T-helper 22 cell (primary cell): ENCODE measurements at places on chromosomes 3 and 15.
A peak's percentile ranks its signal among the peaks of the same experiment; 100 is the strongest.

DNA sequence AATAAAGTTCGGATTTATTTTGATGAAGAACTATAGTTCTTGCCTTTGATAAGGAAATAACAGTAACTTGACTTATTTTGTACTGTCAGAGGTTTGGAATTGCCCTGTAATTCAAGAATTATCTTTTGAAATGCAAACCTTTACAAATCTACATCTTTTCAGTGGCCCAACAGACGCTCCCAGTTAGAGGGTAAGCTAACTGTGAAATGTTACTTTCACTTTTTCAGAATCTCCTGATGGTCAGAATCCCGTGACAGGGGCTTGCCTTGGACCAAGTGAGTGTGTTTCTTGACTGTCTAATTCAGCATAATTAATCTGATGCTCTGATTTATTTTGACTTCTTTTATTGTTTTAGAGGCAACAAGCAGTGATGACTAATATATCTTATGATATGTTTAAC, 262.5 kb downstream of the PLOD2 start:
- DNase-seq, result no peak

GRCh38 chr3:70038693-70039092, 39.2 kb downstream of the SAMMSON start:
- no peak for DNase-seq

- no peak for DNase-seq
Observed at GRCh38 chr3:149971403-149972075, 844 bp upstream of the PFN2 start.

DNA sequence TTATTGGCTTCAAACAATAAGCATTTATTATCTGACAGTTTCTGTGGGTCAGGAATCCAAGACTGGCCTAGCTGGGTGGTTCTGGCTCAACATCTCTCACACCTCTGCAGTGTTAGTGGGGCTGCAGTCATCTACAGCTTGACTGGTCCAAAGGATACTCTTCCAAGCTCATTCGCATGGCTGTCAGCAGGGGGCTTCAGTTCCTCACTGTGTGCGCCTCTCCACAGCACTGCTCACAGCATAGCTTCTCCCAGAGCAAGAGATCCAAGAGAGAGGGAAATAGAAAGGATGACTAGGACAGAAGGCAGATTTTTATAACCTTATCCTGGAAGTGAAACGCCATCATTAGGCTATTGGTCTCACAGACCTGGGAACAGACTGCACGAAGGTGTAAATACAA, 64.2 kb downstream of the MAGI1 start:
- DNase-seq, result no peak

- no peak for DNase-seq
Observed at GRCh38 chr3:50212502-50212901, 7.4 kb downstream of the SLC38A3 start.

DNA sequence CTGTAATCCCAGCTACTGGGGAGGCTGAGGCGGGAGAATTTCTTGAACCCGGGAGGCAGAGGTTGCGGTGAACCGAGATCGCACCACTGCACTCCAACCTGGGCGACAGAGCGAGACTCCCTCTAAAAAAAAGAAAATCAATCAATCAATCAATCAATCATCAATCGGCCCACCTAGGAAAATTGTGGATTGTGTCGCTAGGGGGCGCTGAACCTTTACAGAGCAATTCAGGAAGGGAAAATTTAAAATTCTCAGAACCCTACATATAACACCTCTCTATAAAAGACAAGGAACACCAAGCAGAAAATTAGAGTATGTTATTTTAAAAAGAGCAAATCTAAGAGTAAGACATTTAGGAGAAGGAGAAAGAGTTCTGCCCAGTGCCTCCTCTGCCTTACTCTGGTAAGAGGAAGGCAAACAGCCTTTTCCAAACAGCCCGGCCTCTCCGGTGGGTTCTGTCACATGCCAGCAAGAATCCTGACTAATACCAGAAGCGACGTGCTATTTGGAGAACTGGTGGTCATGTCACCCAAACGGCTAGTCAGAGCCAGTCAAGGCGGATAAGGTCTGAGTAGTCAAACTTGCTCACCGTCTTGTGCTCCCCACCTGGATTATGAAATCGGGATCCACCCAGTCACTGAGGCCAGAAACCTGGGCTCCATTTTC, 22.3 kb upstream of the SMCO1 start:
- DNase-seq, result peak; percentile 22

GRCh38 chr3:73451301-73451944, 173.3 kb downstream of the PDZRN3 start:
- DNase-seq, result no peak

DNA sequence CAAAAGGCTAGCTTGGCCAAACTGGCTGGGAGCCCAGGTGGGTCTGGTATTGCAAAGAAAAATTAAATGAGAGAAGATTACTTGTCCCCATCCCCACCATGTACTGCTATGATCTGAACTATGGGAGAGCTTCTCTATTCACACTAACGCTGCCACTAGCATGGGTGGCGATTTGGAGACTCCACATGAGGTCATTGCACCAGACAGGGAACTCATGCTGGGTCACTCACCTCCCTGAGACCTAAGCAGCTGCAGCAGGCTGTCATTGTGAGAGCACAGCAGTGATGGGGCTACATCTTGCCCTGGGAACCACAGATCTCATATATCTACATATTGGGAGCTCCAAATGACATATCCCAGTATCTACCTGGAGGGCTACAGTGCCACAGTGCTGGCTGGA, 36.3 kb upstream of the NECTIN3 start:
- DNase-seq, result no peak

DNA sequence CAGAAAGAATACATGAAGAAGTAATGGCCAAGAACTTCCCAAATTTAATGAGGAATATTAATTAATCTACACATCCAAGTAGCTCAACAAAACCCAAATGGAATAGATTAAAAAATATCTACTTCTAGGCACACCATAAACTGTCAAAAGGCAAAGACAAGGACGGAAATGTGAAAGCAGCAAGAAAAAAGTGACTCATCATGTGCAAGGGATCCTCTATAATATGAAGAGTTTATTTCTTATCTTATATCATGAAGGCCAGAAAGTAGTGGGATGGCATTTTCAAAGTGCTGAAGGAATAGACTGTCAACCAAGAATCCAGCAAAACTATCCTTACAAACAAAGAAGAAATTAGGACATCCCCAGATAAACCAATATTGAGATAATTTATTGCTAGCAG, 73.9 kb upstream of the PRICKLE2 start:
- DNase-seq, result no peak

GRCh38 chr3:46681856-46682540, 11.5 kb downstream of the ALS2CL start:
- no peak for DNase-seq

- no peak for DNase-seq
Observed at GRCh38 chr15:82692171-82692570, 17.5 kb downstream of the AP3B2 start.

- no peak for DNase-seq
Observed at GRCh38 chr3:66098436-66098835, 59.7 kb upstream of the MAGI1 start.

GRCh38 chr3:36989005-36989404, 3.9 kb downstream of the EPM2AIP1 start:
- DNase-seq, result no peak

GRCh38 chr15:98914626-98915025, 93.0 kb downstream of the PGPEP1L start:
- no peak for DNase-seq

DNA sequence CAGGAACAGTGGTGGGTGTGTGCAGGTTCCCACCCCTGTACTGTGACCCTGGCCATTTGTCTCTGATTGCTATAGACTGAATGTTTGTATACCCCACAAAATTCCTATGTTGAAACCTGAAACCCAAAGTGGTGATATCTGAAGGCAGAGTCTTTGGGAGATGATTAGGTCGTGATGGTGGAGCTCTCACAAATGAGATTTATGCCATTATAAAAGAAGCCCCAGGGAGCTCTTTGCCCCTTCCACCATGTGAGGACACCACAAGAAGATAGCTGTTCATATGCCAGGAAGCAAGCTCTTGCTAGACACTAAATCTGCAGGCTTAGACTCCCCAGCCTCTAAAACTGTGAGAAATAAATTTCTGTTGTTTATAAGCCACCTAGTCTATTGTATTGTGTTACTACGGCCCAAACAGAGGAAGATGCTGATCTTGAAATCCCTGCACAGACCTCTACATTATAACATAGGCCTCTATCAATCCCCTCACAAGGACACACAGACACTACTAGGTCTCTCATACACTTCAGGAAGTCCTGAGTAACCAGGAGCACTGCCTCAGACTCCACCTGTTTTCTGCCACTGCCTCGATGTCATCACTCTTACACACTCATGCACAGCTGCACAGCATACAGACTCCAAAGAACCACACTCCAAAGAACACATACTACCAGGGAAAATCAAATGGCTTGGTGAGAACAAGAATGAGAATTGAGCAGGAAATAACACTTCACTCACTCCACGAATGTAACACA, 14.7 kb downstream of the IGSF11 start:
- no peak for DNase-seq

DNA sequence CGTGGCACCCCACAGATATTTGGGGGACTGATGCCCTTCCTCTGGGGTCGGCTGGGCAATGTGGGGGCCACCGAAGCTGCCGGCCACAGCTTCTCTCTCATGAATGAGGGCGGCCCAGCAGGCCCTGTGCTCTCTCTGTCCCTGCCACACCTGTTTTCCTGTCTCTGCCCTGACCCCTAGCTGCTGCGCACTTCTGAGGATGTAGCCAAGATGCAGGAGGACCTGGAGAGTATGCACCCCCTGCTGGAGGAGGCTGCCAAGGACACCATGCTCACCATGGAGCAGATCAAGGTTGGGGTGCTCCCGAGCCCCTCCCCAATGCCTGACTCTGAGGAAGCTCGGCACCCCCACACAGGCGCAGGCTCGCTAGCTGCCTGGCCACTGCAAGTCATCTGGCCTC, 59.7 kb downstream of the SEMA3G start:
- no peak for DNase-seq

- DNase-seq, result no peak
Observed at GRCh38 chr3:66816090-66816761, 181.9 kb upstream of the KBTBD8 start.

DNA sequence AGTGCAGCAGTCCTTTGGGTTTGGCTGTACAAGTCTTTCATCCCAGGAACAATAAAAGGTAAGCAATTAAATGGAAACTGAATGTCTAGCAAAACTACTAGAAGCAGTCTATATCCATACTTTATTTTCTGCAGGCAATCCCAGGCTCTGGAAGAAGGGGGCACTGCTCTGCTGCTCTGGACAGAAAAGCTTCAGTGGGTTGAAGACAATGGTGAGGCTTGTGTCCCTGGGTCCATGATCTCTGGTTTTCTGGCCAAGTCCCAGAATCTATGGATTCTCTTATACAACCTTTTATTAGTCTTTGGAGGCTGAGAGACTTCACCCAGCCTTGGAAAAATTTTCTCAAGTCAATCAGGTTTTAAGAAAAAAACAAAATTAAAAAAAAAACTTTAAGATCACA, 35.6 kb downstream of the SCAP start:
- no peak for DNase-seq

DNA sequence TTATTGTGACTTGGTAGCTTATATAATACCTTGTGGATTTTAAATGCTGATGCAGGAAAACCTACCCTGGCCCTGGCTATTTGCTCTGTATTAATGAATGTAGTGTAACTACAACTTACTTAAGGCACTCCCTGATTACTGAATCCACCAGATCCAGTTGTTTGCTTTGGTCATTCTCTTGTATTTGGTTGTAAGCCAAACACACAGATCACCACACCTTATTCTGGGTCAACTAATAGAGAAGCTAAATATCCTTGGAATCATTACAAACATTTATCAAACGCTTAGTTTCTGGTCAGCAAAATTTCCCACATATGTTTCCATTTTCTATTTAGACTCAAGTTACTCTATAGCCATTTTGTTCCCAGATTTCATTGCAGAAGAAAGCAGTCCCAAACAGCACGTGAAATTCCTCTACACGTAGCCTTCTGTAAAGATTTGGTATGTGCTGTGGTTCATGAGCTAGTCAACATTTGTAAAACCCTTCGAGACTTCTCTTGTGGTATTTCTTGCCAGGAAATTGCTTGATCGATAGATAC, 322.6 kb downstream of the MEX3B start:
- no peak for DNase-seq

DNA sequence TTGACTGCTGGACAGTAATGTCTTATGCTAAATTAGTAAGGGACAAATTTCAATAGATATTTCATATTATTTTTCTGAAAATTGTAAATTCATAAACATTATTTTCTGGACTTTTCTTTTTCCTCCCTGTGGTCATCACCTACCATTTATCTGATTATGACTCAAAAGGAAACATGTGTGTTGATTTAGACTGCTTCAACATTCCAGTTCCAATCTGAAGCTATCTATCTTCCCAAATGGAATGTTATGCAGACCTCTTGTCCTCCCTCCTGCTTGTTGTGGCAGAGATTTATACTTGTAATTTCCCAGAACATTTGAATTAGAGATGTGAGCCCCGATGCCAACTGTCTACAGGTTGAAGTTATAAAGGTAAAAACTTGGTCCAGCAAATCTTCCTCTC, 803.4 kb downstream of the TUSC7 start:
- no peak for DNase-seq

DNA sequence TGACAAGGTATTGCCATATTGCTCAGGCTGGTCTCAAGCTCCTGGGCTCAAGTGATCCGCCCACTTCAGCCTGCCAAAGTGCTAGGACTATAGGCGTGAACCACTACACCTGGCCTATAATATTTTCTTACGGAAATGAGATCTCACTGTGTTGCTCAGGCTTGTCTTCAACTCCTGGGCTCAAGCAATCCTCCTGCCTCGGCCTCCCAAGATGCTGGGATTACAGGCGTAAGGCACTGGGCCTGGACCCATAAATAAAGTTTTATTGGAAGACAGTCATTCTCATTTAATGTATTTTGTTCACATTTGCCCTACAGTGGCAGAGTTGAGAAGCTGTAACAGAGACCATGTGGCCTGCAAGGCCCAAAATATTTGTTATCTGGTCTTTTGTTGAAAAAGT, 142.1 kb downstream of the RBPMS2 start:
- DNase-seq, result no peak

DNA sequence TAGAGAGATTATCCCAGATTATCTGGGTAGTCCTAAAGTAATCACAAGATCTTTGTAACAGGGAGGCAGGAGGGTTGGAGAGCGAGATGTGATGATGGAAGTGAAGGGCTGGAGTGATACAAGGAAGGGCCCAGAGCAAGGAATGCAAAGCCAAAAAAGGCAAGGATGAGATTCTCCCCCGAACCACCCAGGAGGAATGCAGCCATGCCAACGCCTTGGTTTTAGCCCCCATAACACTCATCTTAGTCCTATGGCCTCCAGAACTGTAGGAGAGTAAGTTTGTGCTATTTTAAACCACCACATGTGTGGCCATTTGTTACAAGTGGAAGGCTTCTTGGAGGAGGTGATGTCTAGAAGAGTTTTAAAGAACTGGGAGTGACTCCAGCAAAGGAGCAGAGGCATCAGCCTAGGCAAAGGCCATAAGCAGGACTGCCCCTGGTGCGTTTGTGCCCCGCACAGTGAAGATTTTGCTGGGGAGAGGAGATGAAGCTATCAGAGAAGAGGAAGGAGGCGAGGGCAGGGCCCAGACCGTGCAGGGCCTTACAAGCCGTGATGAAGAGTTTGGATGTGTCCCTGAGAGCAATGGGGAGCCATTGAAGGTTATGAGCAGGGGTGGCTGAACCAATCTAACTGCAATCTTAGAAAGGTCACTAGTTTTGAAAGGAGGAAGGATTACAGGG, 25.3 kb upstream of the CORO2B start:
- no peak for DNase-seq

GRCh38 chr15:52068004-52068615, 44.5 kb downstream of the BCL2L10 start:
- no peak for DNase-seq
